NCI-H1092 treated with DMSO at 0.1 percent for 48 hours (cell line): ENCODE measurements at places on chromosomes 5 and 9.
A peak's percentile ranks its signal among the peaks of the same experiment; 100 is the strongest.

DNA sequence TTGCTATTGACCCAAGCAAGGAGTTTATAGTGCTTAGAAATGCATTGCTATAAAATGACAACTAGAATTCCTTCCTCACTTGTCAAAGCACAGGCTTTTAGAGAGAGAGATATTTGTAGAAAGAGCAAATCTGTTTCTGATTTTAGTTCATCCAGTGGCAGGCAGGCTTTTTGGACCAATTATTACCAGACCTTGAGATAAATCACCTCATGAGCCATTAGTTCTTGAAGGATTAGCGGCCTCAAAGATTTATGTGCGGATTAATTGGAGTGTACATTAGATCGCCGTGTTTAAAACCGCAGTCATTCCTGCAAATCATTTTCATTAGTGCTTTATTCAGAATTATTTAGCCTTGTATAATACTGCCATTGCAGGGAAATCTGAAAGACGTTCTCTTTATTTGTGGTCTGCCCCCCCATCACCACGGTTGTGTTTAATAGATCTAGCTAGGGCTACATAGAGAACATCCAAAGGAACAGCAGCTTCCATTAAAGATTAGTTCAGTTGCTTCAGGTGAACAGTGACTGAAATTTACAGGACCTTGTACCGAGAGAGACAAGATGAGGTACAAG is 28.8 kb upstream of the TJP2 start:
- DNase-seq, result no peak

GRCh38 chr5:2725980-2726765 is 25.3 kb downstream of the IRX2 start:
- DNase-seq, result no peak

- no peak for DNase-seq
Observed at GRCh38 chr5:114859438-114859735, 310.3 kb downstream of the TRIM36 start.

DNA sequence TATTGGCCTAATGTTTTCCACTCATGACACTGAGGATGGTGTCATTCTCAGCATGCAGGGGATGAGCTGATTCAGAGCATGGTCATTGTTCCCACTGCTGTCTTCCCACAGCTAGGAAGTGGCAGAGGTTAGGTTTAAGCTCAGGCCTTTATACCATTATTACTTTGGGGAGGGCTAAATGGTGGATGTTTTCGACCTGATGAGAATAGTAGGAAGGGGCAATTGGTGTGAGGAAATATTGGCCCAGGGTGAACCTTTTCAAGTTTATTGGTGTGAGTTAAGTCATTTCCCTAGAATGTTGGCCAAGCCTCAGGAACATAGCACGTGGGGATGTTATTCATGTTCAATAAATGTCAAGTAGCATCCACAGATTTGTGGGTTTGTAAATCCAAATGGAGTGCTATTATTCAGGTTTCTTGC is 59.6 kb downstream of the ARHGAP26 start:
- no peak for DNase-seq

- no peak for DNase-seq
Observed at GRCh38 chr5:55622460-55622859, 87.7 kb upstream of the PLPP1 start.

GRCh38 chr9:134156564-134157377 is 7.6 kb downstream of the RNU6ATAC start:
- no peak for DNase-seq

- DNase-seq, result peak; percentile 70
Observed at GRCh38 chr5:107402434-107403227, 268.1 kb downstream of the EFNA5 start.

- no peak for DNase-seq
Observed at GRCh38 chr9:1087120-1087881, 37.1 kb downstream of the DMRT2 start.

GRCh38 chr9:110742741-110743371 is 74.3 kb downstream of the MUSK start:
- peak; percentile 22 for DNase-seq

- peak; percentile 84 for DNase-seq
Observed at GRCh38 chr5:125412561-125413495, 666.4 kb upstream of the ZNF608 start.

DNA sequence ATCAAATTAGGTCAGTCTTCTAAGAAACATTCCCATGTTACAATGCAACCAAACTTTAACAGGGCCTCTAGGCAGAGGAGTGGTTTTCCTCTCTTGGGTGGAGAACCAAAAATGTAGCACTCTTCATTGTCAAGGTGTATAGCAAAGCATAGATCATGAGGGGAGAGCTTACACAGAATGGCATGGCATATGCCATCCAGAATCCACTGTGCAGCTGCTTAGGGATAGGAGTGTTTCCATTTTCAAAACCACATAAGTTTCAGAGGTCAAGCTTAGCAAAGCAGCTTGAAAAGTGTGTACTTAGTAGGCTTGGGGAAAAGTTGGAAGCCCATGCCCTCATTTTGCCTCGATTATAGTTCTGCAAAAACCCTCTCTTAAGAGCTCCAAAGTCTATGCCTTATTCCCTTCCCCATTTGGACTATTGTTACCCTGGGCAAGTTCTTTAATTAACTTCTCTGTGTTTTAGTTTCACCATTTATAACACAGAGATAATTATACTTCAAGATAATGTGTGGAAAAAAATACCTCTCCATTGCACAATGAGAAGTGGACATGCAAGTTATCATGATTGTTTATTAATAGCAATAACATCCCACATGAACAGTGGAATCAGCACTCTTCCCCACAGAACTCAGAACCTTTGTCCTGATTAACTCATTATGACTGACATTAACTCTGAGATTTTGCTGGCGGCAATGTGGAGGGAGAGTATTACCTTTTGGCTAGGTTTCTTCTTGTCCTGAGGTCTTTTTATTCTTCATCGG is 398.9 kb upstream of the WWC1 start:
- no peak for DNase-seq

DNA sequence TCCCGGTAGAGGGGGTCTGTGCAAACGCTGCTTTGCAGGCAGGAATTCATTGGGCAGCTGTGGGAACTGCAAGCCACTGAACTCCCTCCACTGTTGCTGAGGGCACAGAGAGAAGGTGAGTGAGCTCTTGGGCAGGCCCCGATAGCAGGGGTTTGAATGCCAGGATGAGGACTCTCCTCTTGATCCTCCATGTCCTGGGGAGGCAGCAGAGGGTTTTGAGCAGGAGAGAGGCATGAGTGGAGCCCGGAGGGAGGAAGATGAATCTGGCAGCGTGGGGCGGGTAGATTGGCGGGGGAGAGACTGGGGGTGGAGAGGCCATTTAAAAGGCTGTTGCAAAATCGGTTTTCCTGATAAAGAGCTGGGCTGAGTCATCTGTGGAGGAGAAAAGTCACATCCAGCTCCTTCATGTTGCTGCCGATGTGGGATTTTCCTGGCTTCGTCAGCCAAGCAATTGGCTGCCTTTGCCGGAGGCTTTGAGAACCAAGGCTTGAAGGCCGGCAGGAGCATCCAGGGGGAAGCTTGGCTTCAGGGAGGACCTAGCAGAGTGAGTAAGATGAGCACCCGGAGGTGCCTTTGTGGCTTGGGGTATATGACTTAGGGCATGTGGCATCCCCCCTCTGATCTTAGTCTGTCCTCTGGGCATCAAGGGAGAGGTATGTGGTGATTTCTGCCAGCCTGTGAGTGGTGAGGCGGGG is at the start of gene SYNPO:
TSS of gene SYNPO (plus strand) at position 350 of the 695 bp plus-strand sequence. CDS start 7,616 bp downstream, outside the sequence.
- DNase-seq, result no peak

GRCh38 chr5:149794487-149794971 is 64.4 kb downstream of the PPARGC1B start:
- no peak for DNase-seq

DNA sequence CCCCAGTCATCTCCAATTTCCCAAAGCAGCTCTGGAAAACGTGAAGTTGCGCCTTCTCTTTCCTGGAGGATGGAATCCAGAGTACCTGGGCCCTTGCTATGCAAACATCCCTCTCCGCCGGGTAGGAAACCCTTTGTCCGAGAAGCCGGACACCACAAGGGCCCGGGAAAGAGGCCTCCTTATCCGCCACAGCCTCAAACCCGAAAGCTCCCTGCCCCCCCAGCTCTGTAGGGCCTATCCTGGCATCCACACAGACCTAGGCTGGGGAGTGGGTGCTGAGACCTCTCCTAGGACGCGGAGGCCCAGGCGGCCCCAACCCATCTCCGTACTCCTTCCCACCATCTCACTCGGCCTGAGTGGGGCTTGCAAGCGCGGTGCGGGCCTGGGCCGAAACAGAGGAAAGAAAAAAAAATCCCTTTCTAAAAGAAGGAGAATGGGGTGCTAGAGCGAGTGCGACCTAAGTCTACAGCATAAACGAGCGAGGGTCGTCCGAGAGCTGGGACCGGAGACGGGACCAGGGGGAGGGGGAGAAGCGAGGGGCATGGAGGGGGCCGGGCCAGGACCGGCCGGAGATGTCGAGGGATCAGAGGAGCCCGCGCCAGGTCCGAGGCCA is 624 bp downstream of the FBXW11 start:
- DNase-seq, result no peak

DNA sequence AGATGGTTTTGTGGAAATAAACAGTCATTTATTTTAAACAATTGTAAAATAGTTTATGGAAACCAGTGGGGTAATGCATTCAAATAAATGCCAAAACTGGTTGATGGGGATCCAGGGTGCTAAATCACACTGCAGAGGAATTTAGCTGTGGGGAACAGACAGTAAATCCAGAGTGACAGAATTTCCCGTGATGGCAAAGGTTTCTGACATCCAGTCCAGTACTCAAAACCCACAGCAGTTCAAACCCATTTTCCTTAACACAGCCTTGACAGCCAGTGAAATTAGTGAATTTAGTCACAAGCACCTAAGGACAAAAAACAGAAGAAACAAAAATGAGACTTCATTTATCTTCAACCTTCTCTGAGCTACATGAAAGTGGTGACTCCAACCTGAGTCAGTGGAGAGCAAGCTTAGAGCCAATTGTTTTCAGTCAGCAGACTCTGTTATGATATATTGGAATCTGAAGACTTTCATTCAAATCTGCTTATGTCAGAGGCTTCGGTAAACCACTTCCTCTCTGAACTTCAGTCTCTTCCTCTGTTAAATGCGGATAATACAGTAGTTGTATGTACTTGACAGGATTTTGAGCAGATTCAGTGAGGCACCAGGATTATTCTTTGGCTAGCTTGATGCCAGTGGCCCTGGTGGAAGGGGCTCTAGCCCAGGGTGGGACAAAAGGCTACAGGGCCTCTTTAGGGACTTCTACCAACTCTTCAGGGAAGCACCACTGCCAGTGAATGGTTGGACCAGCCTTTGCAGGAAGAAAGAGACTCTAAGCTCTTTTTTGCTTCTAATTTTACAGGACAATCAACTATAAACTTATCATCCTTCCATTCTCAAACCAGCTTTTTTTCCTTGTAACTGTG is 185.3 kb downstream of the MAPKAP1 start:
- no peak for DNase-seq

DNA sequence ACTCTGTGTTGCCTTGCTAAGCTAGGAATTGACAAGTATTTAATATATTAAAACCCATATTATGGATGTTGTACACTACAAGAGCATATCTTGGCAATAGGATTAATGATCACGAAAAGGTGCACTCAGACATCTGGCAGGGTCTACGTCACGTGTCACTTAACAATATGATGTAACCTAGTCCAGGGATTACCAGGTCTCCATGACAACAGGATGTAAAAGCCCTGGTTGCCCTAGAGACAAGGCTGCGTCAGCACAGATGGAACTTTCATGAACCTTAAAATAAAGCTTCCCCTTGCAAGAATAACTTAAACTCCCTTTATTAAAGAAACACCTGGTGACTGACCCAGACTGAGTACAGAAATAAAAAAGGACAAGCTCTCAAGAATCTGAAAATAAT is 717.8 kb downstream of the CDH18 start:
- DNase-seq, result peak; percentile 2

GRCh38 chr5:98839469-98840383 is 66.3 kb downstream of the RGMB start:
- peak; percentile 82 for DNase-seq

DNA sequence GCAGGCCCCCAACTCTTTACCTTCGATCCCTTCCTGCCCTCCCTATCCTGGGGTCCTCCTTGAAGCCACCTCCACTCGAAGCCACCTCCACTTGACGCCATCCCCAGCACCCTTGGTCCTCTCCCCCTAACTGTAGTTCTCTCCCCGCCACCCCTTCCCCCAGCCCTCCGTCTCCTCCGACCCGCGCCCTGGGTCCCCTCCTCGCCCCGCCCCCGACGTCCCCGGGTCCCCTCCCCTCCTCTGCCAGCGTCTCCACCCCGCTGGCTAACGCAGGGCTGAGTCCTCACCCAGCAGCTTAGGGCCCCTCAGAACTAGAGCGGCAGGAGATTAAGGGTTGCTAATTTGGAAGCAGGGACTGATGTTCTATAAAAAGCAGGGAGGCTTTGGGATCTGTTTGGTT is 30.6 kb upstream of the ANKRD33B start:
- no peak for DNase-seq

DNA sequence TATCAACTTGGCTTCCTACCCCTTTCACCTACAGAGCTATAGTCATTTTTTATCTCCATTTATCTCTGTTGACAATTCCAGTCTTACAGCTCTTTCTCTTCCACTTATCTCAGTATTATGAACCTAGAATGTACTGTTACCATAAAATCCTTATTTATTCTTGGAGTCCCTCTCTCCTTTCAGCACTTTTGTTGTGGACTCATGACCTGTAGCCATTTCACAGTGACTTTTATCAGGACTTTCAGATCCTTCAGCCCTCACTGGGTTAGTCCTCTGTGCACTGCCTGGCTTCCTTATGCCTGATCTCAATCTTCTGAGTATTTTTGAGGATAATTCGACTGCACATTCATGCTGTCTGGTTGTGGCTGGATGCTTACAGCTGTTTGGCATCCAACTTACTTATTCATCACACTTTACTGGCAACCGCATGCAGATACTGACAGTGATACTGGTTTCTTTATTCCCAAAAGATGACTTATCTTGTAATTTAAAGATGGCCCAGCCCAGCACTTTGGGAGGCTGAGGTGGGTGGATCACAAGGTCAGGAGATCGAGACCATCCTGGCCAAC is 293.3 kb downstream of the MAN2A1 start:
- no peak for DNase-seq

DNA sequence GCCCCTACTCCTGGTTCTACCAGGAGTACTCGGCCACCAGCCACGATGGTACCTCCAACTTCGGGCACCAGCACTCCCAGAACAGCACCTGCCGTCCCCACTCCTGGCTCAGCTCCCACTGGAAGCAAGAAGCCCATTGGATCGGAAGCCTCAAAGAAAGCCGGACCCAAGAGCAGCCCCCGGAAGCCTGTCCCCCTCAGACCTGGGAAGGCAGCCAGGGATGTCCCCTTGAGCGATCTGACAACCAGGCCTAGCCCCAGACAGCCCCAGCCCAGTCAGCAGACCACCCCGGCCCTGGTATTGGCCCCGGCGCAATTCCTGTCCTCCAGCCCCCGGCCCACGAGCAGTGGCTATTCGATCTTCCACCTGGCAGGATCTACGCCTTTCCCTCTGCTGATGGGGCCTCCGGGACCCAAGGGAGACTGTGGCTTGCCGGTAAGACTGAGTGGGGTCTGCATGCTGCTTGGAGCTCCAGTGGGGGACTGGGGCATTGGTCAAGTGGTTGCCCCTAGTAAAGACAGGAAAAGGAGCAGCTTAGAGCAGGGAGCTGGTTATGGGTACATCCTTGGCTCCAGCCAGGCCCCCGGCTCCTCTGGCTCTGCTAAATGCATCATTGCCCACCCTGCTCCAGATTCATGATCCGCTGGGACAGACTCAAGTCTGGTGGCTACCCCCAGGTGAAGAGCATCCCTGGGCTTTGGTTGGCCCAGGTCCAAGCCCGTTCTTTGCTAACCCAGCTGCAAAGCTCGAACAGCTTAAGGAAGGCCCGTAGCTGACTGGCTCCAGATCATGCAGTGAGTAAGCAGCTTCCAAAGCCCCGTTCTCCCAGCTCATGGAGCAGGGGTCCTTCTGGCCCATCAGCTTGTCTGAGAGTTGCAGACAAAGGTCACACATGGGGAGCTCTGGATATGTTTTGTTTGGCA is 14.0 kb downstream of the COL27A1 start:
- DNase-seq, result no peak

GRCh38 chr9:112472996-112473395 is 13.6 kb upstream of the KIAA1958 start:
- no peak for DNase-seq
